Activated gamma-delta T cell (primary cell): ENCODE measurements at places on chromosomes 4 and X.

- DNase-seq, result no peak
Observed at GRCh38 chr4:113563691-113564378, 197.7 kb downstream of the CAMK2D start.

- no peak for DNase-seq
Observed at GRCh38 chrX:124145749-124146148, 184.2 kb downstream of the STAG2 start.

DNA sequence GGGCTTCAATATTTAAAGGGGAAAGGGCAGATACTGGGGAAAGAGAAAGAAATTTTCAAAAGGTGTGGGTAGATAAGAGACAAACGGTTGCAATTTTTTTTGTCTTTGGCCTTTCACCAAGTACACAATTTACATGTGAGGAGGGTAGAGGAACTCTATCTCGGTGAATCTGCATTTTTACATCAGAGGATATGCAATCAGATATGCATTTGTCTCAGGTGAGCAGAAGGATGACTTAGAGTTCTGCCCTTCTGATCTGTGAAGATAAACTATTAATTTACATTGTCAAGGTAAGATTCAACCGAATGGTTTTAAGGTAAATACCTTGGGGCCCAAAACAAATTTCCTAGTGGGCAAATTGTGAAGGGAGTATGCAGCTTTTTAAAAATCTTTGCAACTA lies 169.9 kb downstream of the COX18 start:
- DNase-seq, result no peak

- DNase-seq, result no peak
Observed at GRCh38 chrX:9355739-9356138, 109.1 kb upstream of the TBL1X start.

DNA sequence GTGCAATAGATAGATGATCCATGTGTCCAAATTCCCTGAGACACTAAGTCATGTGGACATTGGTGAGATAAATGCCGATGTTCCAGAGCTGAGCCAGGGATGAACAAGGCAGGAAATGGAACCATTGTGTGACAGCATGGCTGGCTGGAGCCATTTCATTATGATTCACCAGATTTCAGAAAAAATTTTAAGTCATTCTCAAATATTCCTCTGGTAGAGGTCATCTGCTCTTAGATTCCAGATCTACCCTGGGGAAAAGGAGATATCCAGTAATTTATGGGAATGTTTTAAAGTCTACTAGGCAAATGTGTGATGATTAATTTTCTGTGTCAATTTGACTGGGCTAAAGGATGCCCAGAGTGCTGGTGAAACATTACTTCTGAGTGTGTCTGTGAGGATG lies 287.3 kb downstream of the STK32B start:
- DNase-seq, result no peak

- DNase-seq, result no peak
Observed at GRCh38 chr4:183253451-183253850, 66.6 kb downstream of the CLDN22 start.

DNA sequence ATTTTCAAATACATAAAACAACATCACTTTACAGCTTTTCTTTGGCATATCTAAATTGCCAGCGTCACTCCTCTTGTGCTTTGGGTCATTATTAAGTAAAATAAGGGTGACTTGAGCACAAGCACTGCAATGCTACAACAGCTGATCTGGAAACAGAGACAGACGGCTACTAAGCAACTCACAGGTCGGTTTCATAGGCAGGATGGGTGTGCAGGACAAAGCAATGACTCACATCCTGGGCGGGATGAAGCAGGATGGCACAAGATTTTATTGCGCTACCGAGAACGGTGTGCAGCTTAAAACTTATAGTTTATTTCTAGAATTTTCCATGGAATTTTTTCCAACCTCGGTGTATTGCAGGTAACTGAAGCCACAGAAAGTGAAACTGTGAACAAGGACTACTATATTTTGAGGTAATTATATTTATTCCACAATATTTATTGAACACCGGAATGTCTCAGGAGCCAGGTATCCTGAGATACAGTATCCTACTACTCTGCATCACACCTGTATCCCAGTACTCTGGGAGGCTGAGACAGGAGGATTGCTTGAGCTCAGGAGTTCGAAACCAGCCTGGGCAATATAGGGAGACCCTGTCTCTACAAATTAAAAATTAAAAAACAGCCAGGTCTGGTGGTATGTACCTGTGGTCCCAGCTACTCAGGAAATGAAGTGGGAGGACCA lies 215.5 kb downstream of the APBB2 start:
- no peak for DNase-seq

- no peak for DNase-seq
Observed at GRCh38 chrX:69741721-69742120, 125.8 kb downstream of the EDA start.

DNA sequence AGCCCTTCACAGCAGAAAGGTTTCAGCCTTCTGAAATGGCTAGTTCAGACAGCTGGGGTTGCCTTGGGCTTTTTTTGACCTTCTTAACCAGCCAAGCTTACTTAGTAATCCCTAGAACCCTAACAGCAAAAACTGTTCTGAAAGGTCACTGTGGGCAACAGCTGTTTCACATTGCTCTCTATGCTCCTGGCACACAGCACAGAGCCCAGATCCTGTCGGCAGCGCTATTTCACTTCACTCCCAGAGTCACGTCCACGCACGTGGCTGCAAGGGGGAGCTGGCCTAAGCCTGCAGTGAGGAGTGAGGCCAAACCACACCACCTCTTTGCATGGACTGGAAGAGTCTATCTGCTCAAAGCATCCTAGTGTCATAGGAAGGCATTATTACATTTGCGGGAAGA lies 32.0 kb upstream of the STS start:
- no peak for DNase-seq

- DNase-seq, result no peak
Observed at GRCh38 chrX:30863974-30864373, 25.1 kb downstream of the TAB3 start.

DNA sequence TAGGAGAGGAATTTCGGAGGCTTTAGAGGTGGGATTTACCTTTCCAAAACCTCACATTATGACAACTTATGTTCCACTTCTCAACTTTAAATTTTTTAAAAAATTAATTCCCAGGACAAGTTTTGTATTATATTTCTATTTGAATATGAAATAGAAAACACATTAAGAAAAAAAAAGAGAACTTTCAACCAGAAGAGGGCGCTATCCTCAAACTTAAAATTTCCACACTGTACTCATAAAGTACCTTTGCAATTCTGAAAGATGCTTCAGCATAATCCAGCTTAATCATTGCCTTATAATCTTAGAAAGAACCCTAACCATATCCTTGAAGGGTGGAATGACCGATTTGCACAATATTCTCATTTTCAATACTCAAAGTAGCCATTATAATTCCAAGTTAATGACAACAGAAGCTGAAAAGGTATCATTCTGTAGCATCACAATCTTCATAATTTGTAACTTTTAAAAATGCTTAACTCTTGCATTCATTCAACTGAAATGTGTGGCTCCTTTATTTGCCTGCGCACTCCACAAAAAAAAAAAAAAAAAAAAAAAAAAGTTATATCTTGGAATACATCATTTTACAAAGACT lies 158.0 kb downstream of the KCNIP4 start:
- DNase-seq, result no peak
